ENCODE measurements at places on chromosomes 4 and X.

DNA sequence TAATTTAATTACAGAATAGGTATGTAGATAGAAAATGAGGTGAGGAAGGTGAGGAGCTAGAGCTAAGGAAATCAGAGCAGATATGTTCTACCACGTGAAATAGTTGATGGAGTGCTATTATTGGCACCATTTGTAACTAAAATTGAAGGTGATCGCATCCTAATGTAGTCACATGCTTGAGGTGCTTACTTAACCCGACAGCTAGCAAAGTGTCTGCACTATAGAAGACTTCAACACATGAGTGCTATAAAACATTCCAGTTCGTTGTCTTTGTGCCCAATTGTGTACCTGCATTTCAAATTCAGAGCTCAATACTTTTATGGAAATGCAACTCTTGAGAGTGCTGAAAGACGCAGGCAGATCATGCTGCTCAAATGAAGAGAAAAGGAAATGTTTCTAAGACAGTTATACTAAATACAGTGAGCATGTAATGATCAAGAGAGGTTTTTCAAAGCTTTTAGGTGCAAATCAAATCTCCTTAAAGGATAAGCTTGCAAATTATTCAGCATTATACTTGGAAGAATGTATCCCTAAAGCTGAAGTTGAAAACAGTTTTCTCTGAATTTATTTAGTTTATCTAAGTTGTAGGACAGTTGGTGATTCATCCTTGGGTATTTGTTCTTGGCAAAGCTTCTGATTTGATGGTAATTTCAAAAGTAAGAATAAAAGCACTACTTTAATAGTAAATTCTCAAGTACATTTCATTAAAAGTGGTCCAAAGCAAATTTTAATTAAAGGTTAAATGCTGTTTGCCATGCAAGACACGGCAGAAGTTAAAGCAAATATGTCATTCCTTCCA lies 223.9 kb upstream of the EPHA5 start:
- H3K4me3 ChIP-seq = no peak overlapping the region
- H3K27me3 ChIP-seq = no peaks in the 10 kb centered on the region
- peaks cover 11% of the 10 kb centered on the region for H3K4me1 ChIP-seq
- DNase-seq = peak; percentile 14
- H3K36me3 ChIP-seq = no peaks in the 10 kb centered on the region
- no peak overlapping the region for H3K27ac ChIP-seq

DNA sequence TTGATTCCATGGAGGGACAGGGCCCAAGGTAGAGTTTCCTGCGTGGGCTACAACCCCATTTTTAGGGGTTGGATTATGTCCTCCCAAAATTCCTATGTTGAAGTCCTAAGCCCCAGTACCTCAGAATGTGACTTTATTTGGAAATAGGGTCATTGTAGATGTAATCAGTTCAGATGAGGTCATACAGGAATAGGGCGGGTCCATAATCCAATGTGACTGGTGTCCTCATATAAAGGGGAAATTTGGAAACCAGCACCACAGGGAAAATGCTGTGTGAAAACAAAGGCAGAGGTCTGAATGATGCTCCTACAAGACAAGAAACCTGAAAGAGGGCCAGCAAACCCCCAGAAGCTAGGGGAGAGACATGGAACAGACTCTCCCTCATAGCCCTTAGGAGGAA lies 31.1 kb upstream of the MAMLD1 start:
- no peak for DNase-seq
- H3K4me1 ChIP-seq = peaks cover 1% of the 10 kb centered on the region
- no peaks in the 10 kb centered on the region for H3K36me3 ChIP-seq
- no peak overlapping the region for H3K4me3 ChIP-seq

DNA sequence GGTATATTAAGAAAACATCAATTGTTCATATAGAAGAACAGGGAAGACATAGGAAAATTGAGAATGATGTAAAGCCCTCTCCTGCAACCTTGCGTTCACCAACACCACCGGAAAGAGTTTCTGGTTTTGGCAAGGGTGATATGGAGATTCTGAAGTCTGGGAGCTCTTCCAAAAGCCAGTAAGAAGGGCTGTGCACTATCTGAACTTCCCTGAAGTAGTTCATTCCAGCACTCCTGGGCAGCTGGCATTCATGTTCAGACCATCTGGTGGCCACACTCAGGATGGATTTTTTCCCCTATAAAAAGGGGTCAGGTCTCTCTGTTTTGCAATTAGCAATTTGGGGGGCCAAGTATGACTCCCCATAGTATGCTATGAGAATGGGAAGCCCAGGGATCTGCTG lies 15.4 kb upstream of the TLR2 start:
- H3K4me3 ChIP-seq = no peak overlapping the region
- no peak for DNase-seq
- no peaks in the 10 kb centered on the region for H3K36me3 ChIP-seq
- no peaks in the 10 kb centered on the region for H3K4me1 ChIP-seq
- no peak overlapping the region for H3K27ac ChIP-seq
- H3K27me3 ChIP-seq = 0 out of 2 replicates have a peak, but pooled peaks cover 4% of the 10 kb centered on the region

GRCh38 chr4:153522802-153523094 lies 56.6 kb downstream of the TMEM131L start:
- no peak overlapping the region for H3K4me3 ChIP-seq
- H3K27ac ChIP-seq = no peak overlapping the region
- no peaks in the 10 kb centered on the region for H3K36me3 ChIP-seq

GRCh38 chrX:84155938-84156337 lies 32.1 kb downstream of the RPS6KA6 start:
- H3K4me3 ChIP-seq = no peak overlapping the region
- no peaks in the 10 kb centered on the region for H3K36me3 ChIP-seq
- no peak for DNase-seq
- no peak overlapping the region for H3K27ac ChIP-seq

GRCh38 chrX:72620550-72621145 lies 48.0 kb upstream of the HDAC8 start:
- no peaks in the 10 kb centered on the region for H3K27me3 ChIP-seq
- no peak overlapping the region for H3K4me3 ChIP-seq
- H3K27ac ChIP-seq = 0 out of 2 replicates have a peak overlapping the region, but pooled peaks have one; percentile 14
- peak; percentile 49 for DNase-seq
- H3K36me3 ChIP-seq = no peaks in the 10 kb centered on the region
- H3K4me1 ChIP-seq = peaks cover 27% of the 10 kb centered on the region

Data from SJSA1 (cell line).